Karpas-422 (cell line): ENCODE measurements at places on chromosomes 1 and 21. TPM values are rescaled to one million over a fixed set of nuclear protein-coding genes. Genes with fewer than 3 reads are reported as not detected.

The CDK18 gene
- 0.45 TPM in 1 of 2 replicates, not detected in the other for total RNA-seq

DNA sequence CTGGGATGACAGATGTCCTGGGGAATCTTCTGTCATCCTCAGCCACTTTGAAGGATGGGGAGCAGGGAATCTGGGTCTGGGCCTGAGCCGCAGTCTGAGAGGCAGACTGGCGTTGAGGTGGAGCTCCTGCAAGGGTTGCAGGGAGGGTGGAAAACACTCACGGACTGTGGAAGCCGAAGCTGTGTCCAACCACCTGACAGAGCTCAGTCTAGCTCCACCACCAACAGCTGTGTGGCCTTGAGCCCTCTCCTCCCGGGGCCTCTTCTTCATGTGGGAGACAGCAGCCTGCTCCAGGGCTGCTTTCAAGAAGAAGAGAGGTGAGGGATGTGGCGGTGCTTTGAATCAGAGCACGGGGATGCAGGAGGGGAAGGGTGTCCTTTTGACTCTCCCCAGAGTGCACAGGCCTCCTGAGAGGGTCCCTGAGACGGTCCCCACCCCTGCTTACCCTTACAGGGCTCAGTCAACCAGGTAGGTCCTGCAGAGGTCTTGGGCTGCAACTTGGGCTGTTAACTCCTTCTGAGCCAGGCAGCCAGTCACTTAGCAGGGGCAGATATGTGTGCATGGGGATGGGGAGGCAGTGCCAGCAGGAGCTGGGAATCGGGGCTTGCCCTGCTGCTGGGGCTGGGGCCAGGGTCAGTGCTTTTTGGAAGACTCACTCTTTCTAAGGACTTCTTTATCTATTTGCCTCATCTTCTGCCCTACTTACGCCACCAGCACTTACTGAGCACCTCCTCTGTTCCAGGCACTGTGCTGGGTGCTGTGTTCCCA, 216.3 kb downstream of the PTPRU start:
- H3K36me3 ChIP-seq = no peaks in the 10 kb centered on the region
- DNase-seq = no peak
- H3K4me3 ChIP-seq = no peak overlapping the region
- no peak overlapping the region for H3K27ac ChIP-seq
- no peaks in the 10 kb centered on the region for H3K27me3 ChIP-seq

The TAS1R3 gene
- total RNA-seq = 49.2 and 82.6 TPM in 2 replicates

The PRAMEF26 gene
- total RNA-seq = not detected in 2 replicates

GRCh38 chr1:39354572-39354971, 136.9 kb upstream of the BMP8A start:
- no peak overlapping the region for H3K27ac ChIP-seq
- H3K4me3 ChIP-seq = no peak overlapping the region

GRCh38 chr1:163063610-163064009, 5.6 kb upstream of the RGS4 start:
- H3K27ac ChIP-seq = no peak overlapping the region
- H3K27me3 ChIP-seq = no peaks in the 10 kb centered on the region
- no peak for DNase-seq
- H3K4me3 ChIP-seq = no peak overlapping the region

The AMY2A gene
- not detected in 2 replicates for total RNA-seq

DNA sequence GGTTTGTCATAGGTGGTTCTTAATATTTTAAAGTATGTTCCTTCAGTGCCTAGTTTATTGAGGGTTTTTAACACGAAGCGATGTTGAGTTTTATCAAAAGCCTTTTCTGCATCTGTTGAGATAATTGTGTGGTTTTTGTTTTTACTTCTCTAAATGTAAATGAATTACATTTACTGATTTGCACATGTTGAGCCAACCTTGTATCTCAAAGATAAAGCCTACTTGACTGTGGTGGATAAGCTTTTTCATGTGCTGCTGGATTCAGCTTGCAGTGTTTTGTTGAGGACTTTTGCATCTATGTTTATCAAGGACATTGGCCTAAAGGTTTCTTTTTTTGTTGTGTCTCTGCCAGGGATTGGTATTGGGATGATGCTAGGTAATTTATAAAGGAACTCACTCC, 142.5 kb downstream of the PRDM2 start:
- H3K27me3 ChIP-seq = no peaks in the 10 kb centered on the region
- no peak overlapping the region for H3K4me3 ChIP-seq
- H3K36me3 ChIP-seq = no peaks in the 10 kb centered on the region
- no peak overlapping the region for H3K27ac ChIP-seq
- no peak for DNase-seq

The STPG1 gene
- 3.5 and 9.2 TPM in 2 replicates for total RNA-seq

The ZYG11A gene
- not detected in 2 replicates for total RNA-seq

The LRRC39 gene
- total RNA-seq = 3.5 and 5.2 TPM in 2 replicates

The ETNK2 gene
- not detected in 2 replicates for total RNA-seq

GRCh38 chr1:224933584-224933983, 4.1 kb downstream of the DNAH14 start:
- no peaks in the 10 kb centered on the region for H3K36me3 ChIP-seq
- H3K4me1 ChIP-seq = no peaks in the 10 kb centered on the region
- no peak overlapping the region for H3K4me3 ChIP-seq
- no peaks in the 10 kb centered on the region for H3K27me3 ChIP-seq
- H3K27ac ChIP-seq = no peak overlapping the region
- no peak for DNase-seq

GRCh38 chr1:214862421-214862820, 220.1 kb upstream of the KCNK2 start:
- no peak overlapping the region for H3K27ac ChIP-seq
- no peaks in the 10 kb centered on the region for H3K27me3 ChIP-seq
- H3K4me1 ChIP-seq = no peaks in the 10 kb centered on the region
- DNase-seq = no peak

GRCh38 chr1:40079774-40080400, 17.2 kb downstream of the PPT1 start:
- no peaks in the 10 kb centered on the region for H3K4me1 ChIP-seq
- DNase-seq = no peak
- no peaks in the 10 kb centered on the region for H3K27me3 ChIP-seq

The EDN2 gene
- not detected in 2 replicates for total RNA-seq

DNA sequence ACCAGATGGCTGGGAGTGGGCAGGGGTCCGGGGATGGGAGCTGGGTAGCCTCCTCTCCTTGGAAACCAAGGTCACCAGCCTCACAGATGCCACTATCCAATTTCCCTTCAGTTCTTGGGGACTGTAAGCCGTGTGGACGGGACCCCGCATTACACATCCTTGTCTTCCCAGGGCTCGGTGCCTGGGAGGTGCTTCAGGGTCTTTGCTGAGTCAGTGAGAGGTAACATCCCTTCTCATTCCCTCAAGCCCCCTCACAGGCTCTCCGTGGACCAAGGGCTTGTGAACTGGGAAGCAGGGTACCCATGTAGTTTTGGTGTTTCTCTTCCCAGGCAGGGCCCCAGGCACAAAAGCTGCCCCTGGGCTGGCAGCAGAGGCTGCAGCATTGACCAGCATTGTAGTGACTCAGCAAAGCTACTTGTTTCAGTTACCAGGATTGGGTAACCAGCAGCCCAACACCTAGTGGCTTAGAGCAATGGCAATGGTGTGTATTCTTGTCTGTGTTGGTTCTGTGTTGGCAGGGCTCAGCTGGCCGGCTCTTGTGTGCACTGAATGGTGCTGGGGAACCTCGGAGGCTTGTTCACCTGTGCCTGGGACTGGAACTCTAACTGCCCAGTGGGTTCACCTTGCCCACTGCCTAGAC, 24.6 kb upstream of the PCBP3 start:
- H3K4me3 ChIP-seq = no peak overlapping the region
- no peaks in the 10 kb centered on the region for H3K27me3 ChIP-seq
- no peaks in the 10 kb centered on the region for H3K36me3 ChIP-seq
- DNase-seq = no peak
- H3K4me1 ChIP-seq = no peaks in the 10 kb centered on the region

The VASH2 gene
- not detected in 2 replicates for total RNA-seq

DNA sequence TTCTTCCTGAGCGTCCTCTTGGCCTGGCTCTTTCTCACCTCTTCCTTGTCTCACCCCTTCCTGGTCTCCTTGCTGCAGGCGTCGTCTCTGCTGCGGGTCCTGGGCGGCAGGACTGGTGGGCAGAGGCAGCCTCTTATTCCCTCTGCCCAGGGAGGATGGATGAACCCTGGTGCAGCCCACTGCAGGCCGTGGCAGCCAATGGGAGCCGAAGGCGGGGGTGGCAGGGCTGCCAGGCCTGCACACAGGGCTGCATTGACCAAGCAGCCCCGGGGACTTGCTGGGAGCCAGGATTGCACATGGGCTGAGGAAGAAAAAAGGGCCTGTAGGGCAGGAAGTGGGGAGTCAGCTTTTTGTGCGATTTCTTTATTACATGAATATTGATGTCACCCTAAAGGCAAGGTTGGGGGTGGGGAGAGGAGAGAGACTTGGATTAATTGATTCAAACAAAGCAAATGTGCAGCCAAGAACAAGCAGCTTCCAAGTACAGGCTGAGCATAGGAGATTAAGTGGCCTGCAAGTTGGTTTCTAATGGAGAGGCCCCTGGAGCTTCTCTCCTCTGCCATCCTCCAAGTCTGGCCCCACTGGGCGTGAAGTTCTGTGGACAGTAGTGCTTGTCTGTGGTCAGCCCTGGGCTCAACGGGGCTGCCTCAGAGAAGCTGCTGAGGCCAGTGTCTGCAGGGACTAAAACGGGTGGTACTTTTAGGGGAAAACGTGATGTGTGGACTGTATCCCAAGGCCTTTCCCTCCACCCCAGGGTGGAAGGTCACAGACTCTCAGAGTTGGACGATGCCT, at the start of gene S100B:
Gene S100B (minus strand): TSS at position 108 of the 792 bp plus-strand sequence. CDS start 2,667 bp downstream, outside the sequence.
- no peak within 1 kb of the TSS for H3K4me3 ChIP-seq
- no peaks in the 10 kb centered on the region for H3K27me3 ChIP-seq
- H3K4me1 ChIP-seq = peaks cover 15% of the 10 kb centered on the region
- no peaks in the 10 kb centered on the region for H3K36me3 ChIP-seq

GRCh38 chr1:1024149-1024770, 4.3 kb downstream of the AGRN start:
- H3K36me3 ChIP-seq = no peaks in the 10 kb centered on the region
- no peak overlapping the region for H3K27ac ChIP-seq
- DNase-seq = no peak
- no peaks in the 10 kb centered on the region for H3K27me3 ChIP-seq
- no peak overlapping the region for H3K4me3 ChIP-seq

GRCh38 chr1:84539972-84540371, 33.6 kb upstream of the GNG5 start:
- no peaks in the 10 kb centered on the region for H3K27me3 ChIP-seq
- no peak for DNase-seq
- no peak overlapping the region for H3K27ac ChIP-seq
- no peaks in the 10 kb centered on the region for H3K36me3 ChIP-seq

The KRTAP19-3 gene
- total RNA-seq = not detected in 2 replicates

GRCh38 chr1:39110882-39111281, 84.7 kb downstream of the NDUFS5 start:
- no peak overlapping the region for H3K4me3 ChIP-seq
- no peaks in the 10 kb centered on the region for H3K36me3 ChIP-seq
- H3K27me3 ChIP-seq = no peaks in the 10 kb centered on the region
- no peak overlapping the region for H3K27ac ChIP-seq

The ZNF683 gene
- total RNA-seq = not detected in 2 replicates

The ASPM gene
- 32.5 and 53.4 TPM in 2 replicates for total RNA-seq

The PTAFR gene
- 37.8 and 74.2 TPM in 2 replicates for total RNA-seq

DNA sequence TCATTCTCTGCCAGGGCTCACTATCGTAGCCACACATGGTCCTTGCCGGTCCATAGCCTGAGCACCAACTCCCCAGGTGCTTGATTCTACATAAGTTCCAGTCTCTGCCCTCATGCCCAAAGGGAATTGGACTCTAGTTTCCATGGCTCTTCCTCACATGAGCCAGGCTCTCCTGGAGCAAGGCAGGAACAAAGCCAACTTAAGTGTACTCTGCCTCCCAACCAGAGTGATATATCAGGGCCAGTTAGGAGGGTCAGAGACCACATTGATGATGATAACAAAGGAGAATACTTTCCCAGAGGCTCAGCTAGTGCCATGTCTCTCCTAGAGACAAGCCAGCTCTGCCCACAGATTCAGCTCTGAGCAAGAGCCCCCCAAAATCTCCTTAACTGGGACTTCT, 70.9 kb downstream of the ERI3 start:
- no peak overlapping the region for H3K4me3 ChIP-seq
- DNase-seq = no peak
- no peak overlapping the region for H3K27ac ChIP-seq

The OR2L5 gene
- total RNA-seq = 0.19 TPM in 1 of 2 replicates, not detected in the other

- H3K4me3 ChIP-seq = no peak overlapping the region
- no peak for DNase-seq
- H3K36me3 ChIP-seq = no peaks in the 10 kb centered on the region
- H3K27ac ChIP-seq = no peak overlapping the region
- H3K4me1 ChIP-seq = no peaks in the 10 kb centered on the region
These were observed 26.3 kb downstream of the CCDC185 start for GRCh38 chr1:223419561-223419960.

- DNase-seq = no peak
- no peaks in the 10 kb centered on the region for H3K36me3 ChIP-seq
- no peaks in the 10 kb centered on the region for H3K27me3 ChIP-seq
- H3K27ac ChIP-seq = no peak overlapping the region
- H3K4me3 ChIP-seq = no peak overlapping the region
- H3K4me1 ChIP-seq = peaks cover 15% of the 10 kb centered on the region
These were observed 399.2 kb upstream of the VAMP3 start for GRCh38 chr1:7371926-7372325.

- peaks cover 8% of the 10 kb centered on the region for H3K4me1 ChIP-seq
- no peak overlapping the region for H3K27ac ChIP-seq
- no peak overlapping the region for H3K4me3 ChIP-seq
- H3K27me3 ChIP-seq = no peaks in the 10 kb centered on the region
These were observed 18.2 kb downstream of the INAVA start for GRCh38 chr1:200912737-200913407.

The NTMT2 gene
- total RNA-seq = not detected in 2 replicates

The C1orf116 gene
- not detected in 2 replicates for total RNA-seq

GRCh38 chr21:42545745-42546144, 32.1 kb downstream of the SLC37A1 start:
- no peaks in the 10 kb centered on the region for H3K4me1 ChIP-seq
- no peak overlapping the region for H3K4me3 ChIP-seq
- no peak for DNase-seq

The NTRK1 gene
- not detected in 2 replicates for total RNA-seq

The NPHS2 gene
- total RNA-seq = not detected in 2 replicates

The FAM89A gene
- total RNA-seq = 8.2 and 11.2 TPM in 2 replicates

- no peak overlapping the region for H3K27ac ChIP-seq
- H3K4me1 ChIP-seq = no peaks in the 10 kb centered on the region
- H3K36me3 ChIP-seq = 0 out of 2 replicates have a peak, but pooled peaks cover 4% of the 10 kb centered on the region
These were observed 10.7 kb downstream of the HMGN2 start for GRCh38 chr1:26482921-26483320.

GRCh38 chr1:22613572-22613918, 22.9 kb upstream of the C1QA start:
- H3K4me1 ChIP-seq = no peaks in the 10 kb centered on the region
- no peaks in the 10 kb centered on the region for H3K36me3 ChIP-seq
- no peak for DNase-seq
- H3K4me3 ChIP-seq = no peak overlapping the region
- no peaks in the 10 kb centered on the region for H3K27me3 ChIP-seq
